ENCODE measurements at places on chromosomes 16 and 17.

- DNase-seq: no peak
These were observed 8.8 kb downstream of the GLIS2 start for GRCh38 chr16:4324492-4325252.

DNA sequence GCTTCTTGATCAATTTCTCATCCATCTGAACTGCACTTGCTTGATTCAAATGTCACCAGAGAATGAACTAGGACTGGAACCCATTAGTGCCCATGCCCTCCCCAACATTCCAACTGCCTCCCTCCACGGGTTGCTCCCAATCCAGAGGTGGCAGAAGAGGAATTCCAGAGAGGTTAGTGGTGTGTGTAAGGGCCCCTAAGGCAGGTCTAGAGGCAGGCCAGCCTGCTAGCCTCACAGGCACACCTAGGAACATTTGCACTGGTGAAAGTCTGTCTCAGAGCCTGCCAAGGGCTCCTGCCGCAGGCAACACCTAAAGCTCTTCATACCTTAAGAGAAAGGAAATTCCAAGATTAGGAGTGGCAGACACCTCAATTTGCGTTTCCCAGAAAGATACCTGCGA lies 21.2 kb upstream of the CMTM4 start:
- no peak for DNase-seq

DNA sequence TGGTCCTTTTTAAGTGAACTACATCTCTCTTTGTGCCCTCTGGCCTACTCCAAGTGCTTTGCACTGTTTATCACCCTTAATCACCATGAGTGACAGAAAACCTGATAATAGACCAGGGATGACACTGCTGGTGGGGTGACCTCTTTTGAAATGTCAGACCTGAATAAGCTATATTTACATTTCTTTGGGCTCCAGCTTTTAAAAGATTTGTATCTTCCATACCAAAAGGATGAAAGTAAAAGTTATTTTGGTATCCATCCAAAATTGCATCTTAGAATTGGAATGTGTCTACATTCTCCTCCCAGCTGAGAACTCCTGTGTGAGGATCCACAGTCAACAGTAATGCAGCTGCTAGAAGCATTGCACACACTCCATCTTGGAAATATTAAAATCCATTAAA lies 370.0 kb downstream of the CDH11 start:
- peak; percentile 21 for DNase-seq

DNA sequence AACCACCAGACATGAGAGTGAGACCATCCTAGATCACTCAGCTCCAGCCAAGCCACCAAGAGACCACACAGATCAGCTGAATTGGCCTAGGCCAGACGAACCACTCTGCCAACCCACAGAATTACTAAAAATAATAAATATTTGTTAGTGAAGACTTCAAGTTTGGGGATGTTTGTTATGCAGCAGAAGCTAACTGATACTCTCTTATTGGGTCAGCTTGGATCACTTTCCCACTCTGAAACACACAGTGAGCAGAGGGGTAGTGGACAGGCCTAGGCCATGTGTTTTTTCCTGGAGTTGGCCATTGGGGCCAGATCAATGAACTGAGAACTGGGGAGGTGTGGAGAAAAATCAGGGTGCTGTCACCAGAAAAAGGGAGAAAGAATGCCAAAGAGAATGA lies 15.6 kb upstream of the ITPRIPL2 start:
- no peak for DNase-seq

GRCh38 chr17:12398441-12399051 lies 267.1 kb upstream of the MYOCD start:
- no peak for DNase-seq

DNA sequence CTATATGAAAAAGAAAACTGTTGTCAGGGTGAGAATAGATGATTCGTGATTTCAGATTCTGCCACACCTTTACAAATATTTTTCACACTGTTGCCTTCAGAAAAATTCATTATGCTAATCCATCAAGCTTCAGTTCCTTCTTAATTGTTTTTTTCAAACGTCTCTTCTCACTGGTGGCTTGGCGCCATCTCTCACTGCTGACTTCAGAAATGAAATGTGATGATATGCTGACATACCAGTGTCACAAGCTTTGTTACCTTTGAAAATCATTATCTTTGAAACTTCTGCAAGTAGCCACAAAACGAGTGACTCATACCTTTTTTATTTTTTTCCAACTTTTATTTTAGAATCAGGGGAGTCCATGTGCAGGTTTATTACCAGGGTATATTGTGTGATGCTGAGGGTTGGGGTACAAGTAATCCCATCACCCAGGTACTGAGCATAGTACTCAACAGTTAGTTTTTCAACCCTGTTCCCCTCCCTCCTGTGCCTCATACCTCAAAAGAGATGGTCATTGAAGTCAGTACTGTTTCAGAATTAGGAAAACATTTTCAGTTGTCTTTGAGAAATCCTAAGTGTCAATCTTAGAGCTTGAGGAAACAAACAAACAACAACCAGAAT lies 14.0 kb upstream of the KRT222 start:
- no peak for DNase-seq

DNA sequence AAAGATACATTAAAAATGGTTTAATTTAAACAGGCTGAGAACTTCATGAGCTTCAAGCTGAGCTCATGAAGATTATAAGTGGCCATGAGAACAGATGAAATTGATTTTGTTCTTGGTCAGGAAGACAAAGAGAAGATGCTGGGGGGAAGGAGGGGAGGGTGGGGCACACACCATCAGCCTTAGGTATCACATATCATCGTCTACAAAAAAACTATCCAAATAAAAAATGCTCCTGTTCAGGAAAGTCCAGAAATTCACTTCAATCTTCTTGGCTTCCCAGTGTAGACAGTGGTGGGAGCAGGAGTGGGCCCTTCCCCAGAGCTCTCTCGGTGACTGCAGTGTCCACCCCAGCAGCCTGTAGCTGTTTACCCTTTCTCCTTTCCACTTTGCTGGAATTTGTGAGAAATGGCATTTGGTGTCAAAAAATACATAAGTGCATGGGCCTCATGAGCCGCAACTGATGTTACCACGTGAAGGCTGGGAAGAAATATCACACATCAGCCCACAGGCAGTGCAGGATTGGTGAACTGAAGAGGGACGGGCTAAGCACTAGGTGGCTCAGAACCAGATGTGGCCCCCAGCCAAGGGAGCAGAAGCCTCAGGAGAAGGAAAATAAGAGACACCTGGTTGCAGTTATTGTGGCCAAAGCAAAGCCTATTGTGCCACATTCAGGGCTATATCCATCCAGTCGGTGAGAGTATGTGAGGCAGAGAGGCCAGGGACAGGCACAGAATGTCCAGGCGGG lies 6.1 kb downstream of the KRT37 start:
- DNase-seq: no peak

DNA sequence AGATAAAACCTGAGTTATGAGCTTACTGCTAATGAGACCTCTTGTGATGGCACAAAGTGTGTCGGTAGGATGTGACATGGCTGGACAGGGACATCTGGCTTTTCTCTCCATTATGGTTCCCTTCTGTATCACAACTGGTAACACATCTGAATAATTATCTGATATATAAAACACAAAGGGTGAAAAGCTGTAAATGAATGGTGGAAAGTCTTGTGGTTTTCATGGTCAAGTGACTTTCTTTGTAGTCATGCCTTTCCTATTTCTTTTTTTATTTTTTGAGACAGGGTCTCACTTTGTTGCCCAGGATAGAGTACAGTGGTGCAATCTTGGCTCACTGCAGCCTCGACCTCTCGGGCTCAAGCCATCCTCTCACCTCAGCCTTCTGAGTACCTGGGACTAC lies 35.3 kb upstream of the ZFHX3 start:
- DNase-seq: no peak

DNA sequence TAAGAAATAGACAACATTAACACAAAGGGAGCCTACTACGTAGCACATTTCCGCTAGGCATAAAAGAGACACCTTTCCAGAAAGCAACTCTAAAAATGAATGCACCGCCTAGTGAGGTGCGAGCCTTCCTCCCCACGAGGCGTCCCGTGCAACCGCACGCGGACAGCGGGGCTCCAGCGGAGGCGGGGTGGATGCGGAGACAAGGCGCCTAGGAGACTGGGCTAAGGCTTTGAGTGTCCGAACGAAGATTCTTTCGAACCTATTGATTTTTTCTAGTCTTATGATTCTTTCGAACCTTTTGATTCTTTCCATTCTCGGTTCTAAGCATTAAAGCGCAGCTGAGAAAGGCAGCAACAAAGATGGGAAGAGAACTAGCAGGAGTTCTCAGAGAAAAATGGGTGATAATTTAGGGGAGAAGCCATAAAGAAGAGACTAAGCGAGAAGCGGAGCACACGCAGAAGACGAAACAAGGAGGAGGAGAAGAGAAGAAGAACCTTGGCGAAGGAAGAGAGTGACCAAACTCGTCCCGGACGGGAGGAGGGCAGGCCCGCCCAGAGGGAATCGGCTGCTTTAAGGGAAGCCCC lies 394 bp upstream of the CPD start:
- DNase-seq: no peak
